ENCODE measurements at places on chromosomes 2 and 18. TPM values are rescaled to one million over a fixed set of nuclear protein-coding genes. Genes with fewer than 3 reads are reported as not detected.

Gene CTAGE1
- not detected for total RNA-seq

Gene NMUR1
- not detected for total RNA-seq

Gene DYNAP
- total RNA-seq, result not detected

Gene IL36B
- total RNA-seq, result not detected

Gene SERPINB3
- total RNA-seq, result under 0.01 TPM

Gene SPATA3
- not detected for total RNA-seq

Gene MFF
- 177 TPM for total RNA-seq

Gene VWA3B
- total RNA-seq, result not detected

Gene DLGAP1
- total RNA-seq, result under 0.01 TPM

Gene TIMM21
- total RNA-seq, result 23.6 TPM

Gene NFU1
- 31.5 TPM for total RNA-seq

Gene PAX3
- not detected for total RNA-seq

Gene RAB17
- not detected for total RNA-seq

Gene NEB
- total RNA-seq, result 1.9 TPM

Gene MYL12A
- total RNA-seq, result 754 TPM

Gene TCF23
- not detected for total RNA-seq

Gene RESP18
- total RNA-seq, result not detected

Gene SIX3
- total RNA-seq, result not detected

Gene CXCR1
- not detected for total RNA-seq

Gene SLC9A4
- total RNA-seq, result not detected

Gene GPR148
- total RNA-seq, result not detected
